ENCODE measurements at places on chromosomes 3 and 15.

- no peak for DNase-seq
Measured at GRCh38 chr15:99275525-99276128, 24.3 kb downstream of the LRRC28 start.

DNA sequence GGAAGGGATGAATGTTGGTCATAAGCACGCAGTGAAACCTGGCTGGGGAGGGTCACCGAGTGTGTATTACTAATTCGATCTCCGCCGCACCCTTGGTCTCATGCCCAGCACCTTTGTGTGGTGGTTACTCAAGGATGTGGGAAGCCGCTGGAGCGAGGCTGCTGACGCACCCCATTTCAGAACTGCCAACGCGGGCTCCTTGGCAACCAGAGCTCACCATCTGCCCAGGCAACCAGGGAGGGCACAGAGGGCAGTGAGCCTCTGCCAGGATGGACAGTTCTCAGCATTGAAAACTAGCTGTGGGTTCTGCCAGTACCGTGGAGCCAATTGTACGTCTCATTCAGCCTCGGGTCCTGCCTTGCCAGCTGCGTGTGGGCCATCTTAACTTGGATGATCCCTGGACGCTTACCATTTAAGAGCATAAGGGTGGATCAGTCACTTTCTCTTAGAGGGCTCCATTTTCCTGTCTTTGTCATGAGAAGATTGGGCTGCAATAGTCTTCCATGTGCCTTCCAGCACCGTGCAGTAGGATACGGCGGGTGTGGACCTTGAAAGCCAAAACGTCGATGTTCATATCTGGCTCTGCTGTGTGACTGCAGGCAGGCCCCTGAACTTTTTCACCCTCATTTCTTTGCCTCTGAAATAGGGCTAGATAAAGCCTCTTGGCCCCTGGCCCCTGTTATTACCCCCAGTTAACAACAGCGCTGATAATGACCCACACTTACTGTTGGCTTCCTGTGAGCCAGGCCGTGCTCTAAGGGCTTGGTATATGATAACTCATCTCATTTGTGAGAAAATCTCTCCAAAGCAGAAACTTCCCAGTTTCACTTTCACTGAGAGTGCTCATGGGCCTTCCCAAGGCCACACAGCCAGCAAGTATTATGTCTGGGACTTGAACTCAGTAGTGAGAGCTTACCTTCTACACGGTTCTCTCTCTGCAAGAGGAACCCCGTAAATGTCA, 238.8 kb downstream of the OPA1 start:
- no peak for DNase-seq

GRCh38 chr15:73931441-73931840, 5.2 kb downstream of the LOXL1 start:
- no peak for DNase-seq

DNA sequence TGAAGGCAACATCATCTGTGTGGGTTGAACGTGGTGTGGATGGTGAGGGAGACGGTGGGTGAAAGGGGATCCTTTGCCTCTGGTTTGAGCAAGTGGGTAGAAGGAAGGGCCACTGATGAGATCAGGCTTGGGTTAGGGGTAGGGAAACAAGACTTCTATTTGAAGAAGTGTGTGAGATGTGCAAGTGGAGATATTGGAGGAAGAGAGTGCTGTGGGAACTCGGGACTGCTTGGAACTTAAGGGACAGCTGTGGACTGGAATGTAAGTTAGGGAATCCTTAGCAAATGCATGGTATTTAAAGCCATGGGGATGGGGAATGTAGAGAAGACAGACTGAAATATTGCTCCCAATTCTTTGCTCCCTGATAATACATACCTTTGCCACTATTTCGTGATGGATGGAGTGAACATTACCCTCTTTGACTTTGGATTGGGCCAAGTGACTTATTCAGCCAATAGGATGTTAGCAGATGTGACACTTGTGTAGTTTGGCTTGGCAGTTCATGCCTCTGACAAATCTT, 30.2 kb upstream of the AMOTL2 start:
- DNase-seq = no peak

All from stimulated activated CD4-positive, alpha-beta T cell treated with anti-CD3 and anti-CD28 coated beads, Interleukin-2, amount 100 ng/mL, for 24 hours (primary cell).